Mesothelial cell of epicardium (in vitro differentiated cells): ENCODE measurements at places on chromosomes 3 and 15.

GRCh38 chr15:28975766-28976179 is 90.0 kb downstream of the APBA2 start:
- DNase-seq = no peak

GRCh38 chr3:140552403-140552802 is 125.5 kb upstream of the TRIM42 start:
- DNase-seq = no peak

DNA sequence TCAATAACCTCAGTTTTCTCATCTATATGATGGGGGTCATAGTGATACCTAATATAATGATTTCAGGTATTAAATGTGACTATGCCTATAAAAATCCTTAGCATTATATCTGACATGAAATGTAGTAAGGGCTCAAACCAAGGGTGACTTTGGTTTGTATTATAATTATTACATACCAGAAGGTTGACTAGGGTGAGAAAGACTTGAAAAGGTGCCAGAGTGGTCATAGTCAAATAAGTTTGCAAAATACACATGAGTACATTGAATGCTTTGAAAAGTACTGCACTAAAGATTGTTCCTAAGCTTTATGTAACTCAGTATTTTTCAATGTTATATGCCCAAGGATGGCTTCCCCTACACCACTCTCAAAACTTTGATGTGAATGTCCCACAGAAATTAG is 297.2 kb downstream of the ARPP21 start:
- DNase-seq = no peak

DNA sequence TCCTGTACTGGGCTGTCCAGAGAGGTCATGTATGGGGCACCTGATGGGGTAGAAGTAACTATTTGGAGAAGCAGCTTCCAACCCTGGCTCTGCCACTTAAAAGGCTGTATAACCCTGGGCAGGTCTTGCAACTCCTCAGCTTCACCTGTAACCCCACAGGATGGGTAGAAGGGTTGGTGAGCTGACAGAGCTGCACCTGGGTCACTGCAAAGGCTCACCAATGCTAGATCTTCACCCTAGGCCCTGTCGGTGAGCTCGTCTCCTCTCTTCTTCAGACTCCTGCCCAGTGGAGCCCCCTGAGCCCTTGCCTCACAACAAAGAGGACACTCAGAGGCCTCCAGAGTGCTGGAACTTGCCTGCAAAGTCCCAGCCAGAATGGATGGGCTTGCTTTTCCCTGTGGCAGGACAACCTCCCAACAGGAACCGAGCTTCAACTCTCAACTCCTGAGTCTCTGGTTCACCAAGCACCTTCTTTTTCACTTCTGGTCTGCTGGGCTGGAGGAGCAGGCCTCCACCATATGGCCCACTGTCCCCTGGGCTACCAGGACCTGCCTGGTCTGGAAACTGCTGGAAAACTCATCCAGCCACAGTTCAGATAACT is 45.9 kb downstream of the XXYLT1 start:
- no peak for DNase-seq

DNA sequence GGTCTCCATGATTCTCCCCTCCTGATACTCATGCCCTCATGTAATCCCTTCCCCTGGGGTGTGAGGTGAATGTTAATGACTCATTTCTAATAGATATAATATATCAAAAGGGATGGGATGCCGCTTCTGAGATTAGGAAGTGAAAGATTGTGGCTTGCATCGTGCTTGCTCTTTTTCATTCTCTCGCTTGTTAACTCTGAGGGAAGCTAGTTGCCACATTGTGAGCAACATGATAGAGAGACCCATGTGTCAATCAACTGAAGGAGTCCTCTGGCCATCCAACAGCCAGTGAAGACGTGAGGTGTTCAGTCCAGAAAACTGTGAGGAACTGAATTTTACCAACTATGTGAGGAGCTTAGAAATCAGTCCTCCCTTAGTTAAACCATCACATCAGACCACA is 28.9 kb upstream of the DRD3 start:
- DNase-seq = no peak

DNA sequence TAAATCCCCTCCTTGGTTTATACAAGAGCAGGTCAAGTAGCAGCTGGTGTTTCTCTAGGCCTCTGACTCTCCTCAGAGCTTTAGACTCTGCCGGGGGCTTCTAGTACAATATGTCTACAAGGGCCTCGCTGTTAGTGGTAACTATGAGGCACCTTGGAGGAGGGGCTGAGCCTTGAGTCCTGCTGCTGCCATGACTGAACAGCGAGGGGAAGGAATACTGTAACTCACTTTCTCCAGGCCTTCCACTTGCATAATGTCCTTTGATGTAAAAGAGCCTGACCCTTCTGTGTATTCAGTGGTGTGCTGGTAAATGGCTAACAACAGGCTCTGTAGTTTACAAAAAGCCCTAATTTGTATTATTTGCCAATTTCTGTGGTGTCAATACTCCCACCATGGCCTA is 27.8 kb downstream of the DRD3 start:
- no peak for DNase-seq

DNA sequence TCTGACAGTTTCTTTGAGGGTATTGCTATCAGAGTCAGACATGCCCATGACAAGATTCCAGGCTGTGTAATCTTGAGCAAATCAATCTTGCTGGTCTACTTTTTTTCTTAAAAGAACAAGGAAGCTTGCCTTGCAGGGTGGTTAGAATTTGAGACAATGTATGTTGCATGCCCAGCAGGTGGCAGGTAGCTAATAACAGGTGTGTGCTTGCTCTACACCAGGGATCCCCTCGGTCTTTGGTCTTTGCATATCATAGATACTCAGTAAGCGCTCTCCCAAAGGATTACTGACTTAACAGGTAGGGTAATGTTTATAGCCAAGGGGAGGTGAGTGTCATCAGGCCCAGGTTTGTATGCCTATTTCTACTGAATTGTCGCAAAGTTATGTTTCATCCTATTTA is 37.3 kb downstream of the CACNA1D start:
- no peak for DNase-seq

GRCh38 chr3:188814581-188814980 is 357.2 kb upstream of the TPRG1 start:
- DNase-seq = no peak

GRCh38 chr3:175729466-175729865 is 870.3 kb downstream of the NAALADL2 start:
- no peak for DNase-seq

GRCh38 chr15:31387479-31388118 is 61.0 kb downstream of the KLF13 start:
- DNase-seq = no peak

GRCh38 chr3:71304684-71305083 is 278.8 kb downstream of the FOXP1 start:
- DNase-seq = no peak

- DNase-seq = no peak
These were observed 47.3 kb downstream of the TMCO5A start for GRCh38 chr15:37981775-37982174.

- no peak for DNase-seq
These were observed 592.2 kb downstream of the FHIT start for GRCh38 chr3:60659098-60659497.

- DNase-seq = no peak
These were observed 78.1 kb upstream of the LMOD3 start for GRCh38 chr3:69200384-69201068.

DNA sequence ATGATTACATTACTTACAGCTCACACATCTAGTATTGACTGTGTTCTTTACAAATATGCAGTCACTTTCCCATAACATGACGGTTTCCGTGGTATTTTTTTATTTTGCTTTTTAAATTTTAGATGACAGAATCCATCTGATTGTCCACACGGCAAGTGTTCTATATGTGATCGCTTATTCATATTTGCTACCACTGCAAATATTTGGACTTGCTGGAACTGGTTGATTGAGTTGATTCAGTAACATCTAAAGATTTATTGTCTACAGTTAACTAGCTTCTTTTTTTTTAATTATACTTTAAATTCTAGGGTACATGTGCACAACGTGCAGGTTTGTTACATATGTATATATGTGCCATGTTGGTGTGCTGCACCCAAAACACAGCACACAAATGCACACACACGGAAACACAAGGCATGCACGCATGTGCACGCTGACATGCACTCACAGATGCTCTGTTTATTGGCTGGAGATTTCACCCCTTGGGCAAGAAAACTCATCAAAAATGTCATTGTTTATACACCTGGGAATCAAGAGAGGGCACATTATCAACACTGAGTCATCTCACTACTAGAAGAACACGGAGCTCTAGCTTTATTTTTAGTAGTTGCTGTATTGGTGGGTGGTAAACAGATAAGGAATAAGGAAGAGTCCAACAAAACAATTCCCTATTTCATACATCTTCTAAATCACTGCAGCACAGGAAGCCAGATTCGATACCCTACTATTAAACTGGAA is 16.4 kb downstream of the ARRDC4 start:
- DNase-seq = no peak

GRCh38 chr15:69576035-69576526 is 123.5 kb downstream of the RPLP1 start:
- no peak for DNase-seq

DNA sequence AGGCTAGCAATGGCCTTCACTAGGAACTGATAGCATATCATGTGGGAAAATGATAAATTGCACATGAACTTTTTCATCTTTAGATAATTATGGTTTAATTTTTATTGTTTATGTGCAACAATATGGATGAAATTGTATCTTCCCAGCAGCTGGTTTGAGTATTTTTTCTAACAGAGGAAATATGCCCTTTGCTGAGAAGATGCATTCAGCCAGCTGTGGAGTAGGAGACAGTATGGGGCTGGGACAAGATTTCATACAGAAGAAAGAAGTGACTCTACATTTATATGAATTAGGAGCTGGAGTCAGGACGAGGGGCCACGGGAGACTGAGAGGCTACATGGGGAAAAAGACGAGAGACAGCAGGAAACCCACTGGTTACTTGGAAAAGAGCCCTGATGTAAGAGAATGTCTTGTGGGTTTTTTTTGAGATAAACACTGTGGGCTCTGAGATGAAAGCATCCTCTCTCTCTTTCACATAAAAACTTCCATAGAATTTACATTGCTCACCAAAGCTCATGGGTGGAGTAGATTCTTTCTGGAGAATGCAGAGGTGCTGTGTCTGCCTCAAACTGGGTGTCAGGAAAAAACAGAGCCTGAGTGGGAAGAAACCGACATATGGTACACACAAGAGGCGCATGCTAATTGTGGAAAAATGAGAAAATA is 115.2 kb upstream of the PDZRN3 start:
- DNase-seq = no peak

GRCh38 chr3:43104660-43105595 is 951 bp downstream of the POMGNT2 start:
- no peak for DNase-seq

GRCh38 chr3:184542577-184542976 is 19.0 kb upstream of the EPHB3 start:
- no peak for DNase-seq

- no peak for DNase-seq
These were observed 30.0 kb downstream of the SHQ1 start for GRCh38 chr3:72818092-72818773.

- no peak for DNase-seq
These were observed 1.1 kb downstream of the ABHD14A start for GRCh38 chr3:51975852-51976549.

DNA sequence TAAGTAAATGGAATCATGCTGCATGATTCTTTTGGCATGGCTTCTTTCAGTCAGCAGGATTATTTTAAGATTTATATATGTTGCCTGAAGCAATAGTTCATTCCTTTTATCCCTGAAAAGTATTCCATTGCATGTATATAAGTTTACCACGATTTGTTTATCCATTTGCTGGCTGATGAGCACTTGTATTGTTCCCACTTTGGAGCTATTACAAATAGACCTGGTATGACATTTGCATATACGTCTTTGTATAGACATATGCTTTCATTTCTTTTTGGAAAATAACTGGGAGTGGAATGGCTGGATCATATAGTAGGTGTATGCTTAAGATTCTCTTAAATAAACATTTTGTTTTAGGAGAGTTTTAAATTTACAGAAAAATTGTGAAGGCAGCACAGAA is 79.3 kb upstream of the CBLB start:
- no peak for DNase-seq

DNA sequence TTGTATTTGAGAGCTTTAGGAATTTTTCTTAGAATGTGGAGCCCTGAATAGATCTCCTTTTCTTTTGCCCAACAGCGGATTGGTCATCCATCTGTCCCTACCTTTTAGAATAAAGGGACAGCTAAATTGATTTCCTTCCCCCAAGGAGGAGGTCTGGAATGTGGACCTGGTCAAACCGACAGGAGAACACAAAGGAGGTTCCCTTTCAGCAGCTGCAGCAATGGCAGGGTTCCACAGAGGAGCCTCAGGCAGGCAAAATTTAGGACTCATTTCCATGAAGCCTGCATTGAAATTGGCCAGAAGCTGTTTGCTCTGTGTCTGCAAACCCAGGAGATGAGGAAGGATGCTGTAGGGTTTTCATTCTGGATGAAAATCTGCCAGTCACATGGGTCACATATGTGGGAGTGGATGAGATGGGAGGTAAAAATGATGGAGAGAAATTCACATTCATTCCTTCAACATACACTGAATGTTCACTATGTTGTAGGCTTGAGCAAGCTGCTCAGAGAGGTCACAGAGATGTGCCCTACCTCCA is 77.3 kb downstream of the LRTM1 start:
- no peak for DNase-seq

DNA sequence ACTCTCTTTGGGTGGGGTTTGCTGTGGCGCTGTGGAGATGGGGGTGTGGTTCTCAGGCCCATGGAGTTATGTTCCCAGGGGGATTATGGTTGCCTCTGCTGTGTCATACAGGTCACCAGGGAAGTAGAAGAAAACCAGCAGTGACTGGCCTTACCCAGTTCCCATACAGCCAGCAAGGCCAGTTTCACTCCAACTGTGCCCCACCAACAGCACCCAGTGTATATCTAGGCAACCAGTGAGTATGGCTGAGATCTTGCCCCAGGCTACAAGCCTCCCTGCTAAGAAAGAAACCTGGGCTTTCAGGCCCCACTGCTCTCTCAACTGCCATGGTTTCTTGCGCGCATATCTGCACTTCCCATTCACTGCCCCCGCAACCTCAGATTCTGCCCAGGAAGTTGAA is 31.4 kb upstream of the RARB start:
- no peak for DNase-seq

GRCh38 chr3:87122766-87123165 is 104.3 kb upstream of the CHMP2B start:
- DNase-seq = no peak

- DNase-seq = no peak
These were observed 176.2 kb downstream of the AKAP13 start for GRCh38 chr15:85556618-85556895.

DNA sequence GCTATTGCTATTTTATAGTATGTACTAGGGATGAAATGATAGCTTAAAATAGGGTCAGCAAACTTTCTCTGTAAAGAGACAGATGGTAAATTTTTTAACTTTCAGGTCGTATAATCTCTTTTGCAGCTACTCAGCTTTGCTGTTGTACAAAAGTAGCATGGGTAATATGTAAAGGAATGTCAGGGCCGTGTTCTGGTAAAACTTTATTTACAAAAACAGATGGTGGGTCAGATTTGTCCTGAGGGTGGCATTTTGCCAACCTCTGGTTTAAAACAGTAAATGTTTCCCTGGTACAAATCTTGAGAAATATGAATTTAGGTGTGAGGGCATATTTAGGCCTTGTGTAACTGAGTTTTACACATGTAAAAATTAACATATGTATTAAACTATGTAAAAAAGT is 18.6 kb downstream of the NMD3 start:
- no peak for DNase-seq

- no peak for DNase-seq
These were observed 16.0 kb downstream of the RUBCN start for GRCh38 chr3:197720694-197721093.

- DNase-seq = no peak
These were observed 2.9 kb downstream of the VILL start for GRCh38 chr3:37993460-37993819.

GRCh38 chr15:49989498-49989897 is 129.5 kb downstream of the ATP8B4 start:
- DNase-seq = no peak

GRCh38 chr3:122843604-122844003 is 48.7 kb downstream of the SLC49A4 start:
- no peak for DNase-seq
